ENCODE measurements at places on chromosomes 4 and X.

DNA sequence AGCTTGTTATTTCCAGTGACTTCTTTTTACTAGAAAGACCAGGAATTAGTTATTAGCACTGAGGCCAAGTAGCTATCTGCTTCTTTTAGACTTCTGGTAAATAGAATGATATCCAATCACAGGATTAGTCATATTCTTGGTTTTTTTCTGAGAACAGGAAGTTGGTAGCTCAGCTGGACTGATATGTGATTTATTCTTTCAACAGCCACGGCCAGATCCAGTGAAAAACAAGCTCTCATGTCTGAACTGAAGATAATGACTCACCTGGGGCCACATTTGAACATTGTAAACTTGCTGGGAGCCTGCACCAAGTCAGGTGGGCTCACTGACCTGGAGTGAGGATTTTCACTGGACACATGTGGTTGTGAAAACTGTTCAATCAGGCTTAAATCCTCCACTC, 48.6 kb downstream of the PDGFRA start:
- no peak for DNase-seq
- peaks cover 3% of the 10 kb centered on the region for H3K27me3 ChIP-seq
- H3K36me3 ChIP-seq, result peaks cover 2% of the 10 kb centered on the region

GRCh38 chrX:13428053-13428786, 108.4 kb upstream of the ATXN3L start:
- no peak overlapping the region for H3K4me3 ChIP-seq
- no peaks in the 10 kb centered on the region for H3K27me3 ChIP-seq
- no peaks in the 10 kb centered on the region for H3K36me3 ChIP-seq
- H3K4me1 ChIP-seq, result peaks cover 11% of the 10 kb centered on the region
- peak; percentile 39 for DNase-seq
- peak overlapping the region; percentile 38 for H3K27ac ChIP-seq

- no peak overlapping the region for H3K27ac ChIP-seq
- no peaks in the 10 kb centered on the region for H3K4me1 ChIP-seq
- no peaks in the 10 kb centered on the region for H3K36me3 ChIP-seq
- peaks cover 8% of the 10 kb centered on the region for H3K27me3 ChIP-seq
- no peak for DNase-seq
- no peak overlapping the region for H3K4me3 ChIP-seq
Measured at GRCh38 chr4:146235654-146236177, 21.4 kb downstream of the REELD1 start.

DNA sequence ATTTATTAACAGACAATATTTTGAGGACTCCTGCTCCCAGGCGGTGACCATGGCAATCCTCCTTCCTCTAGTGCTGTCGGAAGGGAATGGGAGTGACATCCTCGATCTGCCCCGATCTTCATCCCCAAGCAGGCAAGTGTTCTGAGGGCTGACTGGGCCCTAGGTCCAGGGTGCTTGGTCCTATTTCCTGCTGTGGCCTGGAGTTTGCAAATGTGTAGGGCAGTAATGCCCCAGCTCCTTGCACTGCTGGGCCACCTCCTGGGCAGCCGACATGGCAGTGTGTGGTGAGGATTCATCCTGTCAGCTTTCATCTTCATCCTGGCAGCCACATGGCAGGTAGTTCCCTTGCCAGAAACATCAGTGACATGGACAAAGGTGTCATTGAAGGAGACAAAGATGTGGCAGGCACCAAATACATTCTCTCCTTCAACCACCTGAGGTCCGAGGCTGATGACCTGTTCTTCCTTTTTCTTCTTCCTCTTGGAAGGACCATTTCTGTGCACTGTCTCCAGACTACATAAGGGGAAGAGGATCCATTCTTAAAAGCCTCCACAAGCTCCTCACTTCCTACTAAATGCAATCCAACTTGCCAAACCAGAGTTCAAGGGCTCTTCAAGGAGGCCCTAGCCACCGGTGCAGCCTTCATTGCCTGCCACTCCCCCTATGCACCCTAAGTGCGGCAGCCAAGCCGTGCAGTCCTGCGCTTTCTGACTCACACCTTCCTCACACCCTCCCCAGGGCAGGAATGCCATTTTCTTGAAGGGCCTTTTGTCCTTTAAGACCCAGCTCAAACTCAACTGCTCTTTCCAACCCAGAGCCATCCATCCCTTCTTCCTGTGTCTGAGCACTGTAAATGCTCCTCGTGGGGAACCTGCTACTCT, 65.7 kb downstream of the TMEM154 start:
- H3K36me3 ChIP-seq, result no peaks in the 10 kb centered on the region
- H3K27me3 ChIP-seq, result peaks cover 19% of the 10 kb centered on the region
- no peaks in the 10 kb centered on the region for H3K4me1 ChIP-seq
- H3K27ac ChIP-seq, result no peak overlapping the region

GRCh38 chr4:174156239-174156826, 127.1 kb downstream of the FBXO8 start:
- H3K27me3 ChIP-seq, result peaks cover 22% of the 10 kb centered on the region
- H3K4me1 ChIP-seq, result no peaks in the 10 kb centered on the region
- H3K36me3 ChIP-seq, result no peaks in the 10 kb centered on the region
- no peak for DNase-seq
- no peak overlapping the region for H3K4me3 ChIP-seq
- no peak overlapping the region for H3K27ac ChIP-seq

DNA sequence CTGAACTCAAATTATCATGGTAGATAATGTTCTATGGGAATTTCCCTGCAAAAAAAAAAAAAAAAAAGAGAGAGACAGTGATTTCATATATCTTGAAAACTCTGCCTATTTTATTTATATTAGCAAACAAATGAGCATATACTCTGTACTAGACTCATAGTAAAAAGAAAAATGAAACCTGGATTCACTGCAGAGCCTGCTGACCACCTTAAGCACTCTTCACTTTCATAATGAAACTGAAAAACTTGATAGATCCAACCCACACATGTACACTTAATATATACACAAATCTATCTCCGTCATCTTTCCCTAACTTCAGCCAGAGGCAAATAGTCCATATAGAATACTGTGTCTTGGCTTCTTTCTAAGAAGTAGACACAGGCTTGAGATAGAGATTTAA, 226.1 kb upstream of the KCNIP4 start:
- no peak for DNase-seq
- no peaks in the 10 kb centered on the region for H3K36me3 ChIP-seq
- H3K4me1 ChIP-seq, result no peaks in the 10 kb centered on the region
- H3K4me3 ChIP-seq, result no peak overlapping the region
- no peaks in the 10 kb centered on the region for H3K27me3 ChIP-seq
- H3K27ac ChIP-seq, result no peak overlapping the region

DNA sequence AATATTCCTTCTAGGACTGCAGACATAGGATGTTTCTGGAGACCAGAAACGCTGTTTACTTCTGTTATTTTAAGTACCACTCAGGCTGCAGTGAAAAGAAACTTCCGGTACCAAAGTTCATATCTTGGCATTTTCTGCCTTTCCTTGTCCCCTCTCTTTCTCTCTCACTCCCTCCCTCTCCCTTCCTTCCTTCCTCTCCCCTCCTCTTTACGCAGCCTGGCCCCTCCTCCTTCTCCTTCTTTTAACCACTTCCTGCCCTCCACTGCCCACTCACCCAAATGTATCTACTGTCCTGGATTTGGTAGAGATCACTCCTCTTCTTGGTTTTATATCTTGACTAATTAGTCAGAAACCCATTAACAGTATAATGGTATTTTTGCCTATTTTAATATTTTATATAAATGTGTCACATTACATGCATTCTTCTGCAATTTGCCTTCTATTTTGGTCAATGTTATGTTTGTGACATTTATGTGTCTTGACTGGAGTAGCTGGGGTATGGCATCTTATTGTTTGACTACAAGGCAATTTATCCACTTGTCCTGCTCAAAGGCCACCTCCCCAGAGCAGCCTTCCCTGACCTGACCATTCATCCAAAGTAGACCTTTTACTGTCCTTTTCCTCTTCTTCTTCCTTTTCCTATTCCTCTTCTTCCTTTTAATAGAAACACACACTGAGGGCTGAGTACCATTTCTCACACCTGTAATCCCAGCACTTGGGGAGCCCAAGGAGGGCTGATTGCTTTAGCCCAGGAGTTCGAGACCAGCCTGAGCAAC, 56.9 kb downstream of the BCOR start:
- no peaks in the 10 kb centered on the region for H3K36me3 ChIP-seq
- no peaks in the 10 kb centered on the region for H3K27me3 ChIP-seq
- H3K4me3 ChIP-seq, result no peak overlapping the region
- H3K27ac ChIP-seq, result no peak overlapping the region

GRCh38 chr4:110867251-110867960, 244.5 kb upstream of the PITX2 start:
- no peak for DNase-seq
- H3K4me1 ChIP-seq, result no peaks in the 10 kb centered on the region
- no peak overlapping the region for H3K27ac ChIP-seq

DNA sequence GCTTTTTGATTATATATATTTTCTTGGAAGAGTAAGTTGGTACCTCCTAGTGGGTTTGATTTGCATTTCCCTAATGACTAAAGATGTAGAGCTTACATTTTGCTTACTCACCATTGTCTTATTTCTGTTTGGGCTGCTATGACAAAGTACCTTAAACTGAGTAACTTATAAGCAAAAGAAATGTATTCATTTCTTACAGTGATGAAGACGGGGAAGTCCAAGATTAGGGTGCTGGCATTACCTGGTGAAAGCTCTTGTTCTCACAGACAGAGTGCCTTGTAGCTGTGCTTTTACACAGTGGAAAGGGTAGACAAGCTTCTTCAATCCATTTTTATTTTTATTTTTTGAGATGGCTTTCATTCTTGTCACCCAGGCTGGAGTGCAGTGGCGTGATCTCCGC, 229.2 kb upstream of the AGA start:
- no peak overlapping the region for H3K27ac ChIP-seq
- no peaks in the 10 kb centered on the region for H3K36me3 ChIP-seq
- DNase-seq, result no peak
- no peaks in the 10 kb centered on the region for H3K27me3 ChIP-seq

DNA sequence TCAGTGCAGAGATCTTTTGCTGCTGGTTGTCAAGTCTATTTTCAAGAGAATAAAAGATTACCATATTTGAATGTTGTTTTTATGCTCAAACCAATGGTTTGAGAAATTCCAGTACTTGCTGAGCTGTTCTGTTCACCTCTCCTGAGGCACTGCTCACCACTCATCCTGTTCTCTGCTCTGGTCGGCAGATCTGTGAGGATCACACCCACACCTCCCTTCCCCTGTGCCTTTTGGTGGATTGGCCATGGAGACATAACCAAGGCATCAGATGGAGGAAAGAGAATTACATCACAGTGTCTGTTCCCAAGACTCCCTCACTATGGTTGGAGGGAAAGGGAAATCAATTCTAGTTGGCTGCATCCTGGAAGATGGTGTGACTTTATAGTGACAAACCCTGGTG, 391.6 kb downstream of the ARHGAP24 start:
- no peaks in the 10 kb centered on the region for H3K27me3 ChIP-seq
- H3K4me3 ChIP-seq, result no peak overlapping the region
- DNase-seq, result no peak
- no peaks in the 10 kb centered on the region for H3K36me3 ChIP-seq

DNA sequence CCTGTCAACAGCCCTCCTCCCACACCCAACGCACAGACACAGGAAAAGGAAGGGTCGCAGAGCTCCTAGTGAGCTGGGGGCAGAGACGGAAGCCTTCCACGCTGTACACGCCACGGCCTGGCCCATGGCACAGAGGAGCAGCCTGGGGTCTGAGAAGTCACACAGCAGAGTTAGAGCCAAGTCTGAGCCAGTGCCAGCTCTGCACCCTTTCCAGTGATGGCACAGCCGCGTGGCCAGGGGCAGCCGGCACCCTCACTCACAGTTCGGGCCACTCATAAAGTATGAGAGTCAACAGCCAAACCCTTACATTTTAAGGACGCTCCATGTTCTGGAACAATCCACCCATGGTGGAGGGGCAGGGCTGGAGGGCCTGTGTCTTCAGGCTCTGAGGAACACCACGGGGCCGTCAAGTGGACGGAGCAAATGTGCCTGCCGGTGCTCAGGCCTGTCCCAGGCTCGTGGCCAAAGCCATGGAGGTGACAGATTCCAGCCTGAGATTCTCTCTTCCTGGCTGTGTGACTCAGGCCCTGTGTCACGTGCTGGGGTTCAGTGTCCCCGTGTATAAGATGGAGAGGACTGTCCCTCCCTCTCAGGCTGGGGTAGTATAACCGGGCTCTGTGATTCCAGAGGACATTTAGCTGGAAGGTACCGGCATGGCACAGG, 91.2 kb downstream of the ABLIM2 start:
- no peak overlapping the region for H3K27ac ChIP-seq
- no peaks in the 10 kb centered on the region for H3K4me1 ChIP-seq
- H3K4me3 ChIP-seq, result no peak overlapping the region
- DNase-seq, result no peak
- peaks cover 3% of the 10 kb centered on the region for H3K36me3 ChIP-seq

DNA sequence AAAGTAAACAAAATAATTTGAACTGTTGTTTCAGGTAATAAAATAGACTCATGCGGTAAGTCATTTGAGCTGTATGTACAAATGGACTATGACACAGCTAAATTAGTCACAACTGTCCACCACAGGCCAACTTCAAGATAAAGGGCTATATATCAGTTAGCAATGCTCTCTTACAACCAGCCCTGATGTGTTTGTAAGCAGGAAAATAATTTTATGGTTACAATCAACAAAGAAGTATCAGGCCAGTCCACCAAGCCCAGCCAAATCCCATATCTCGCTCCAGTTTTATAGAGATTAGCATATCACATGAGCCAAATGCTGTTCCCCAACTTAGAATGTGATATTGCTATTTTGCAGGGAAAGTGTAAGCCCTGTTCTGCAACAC, 511 bp upstream of the DUSP21 start:
- H3K27ac ChIP-seq, result no peak overlapping the region
- DNase-seq, result no peak
- no peaks in the 10 kb centered on the region for H3K36me3 ChIP-seq
- H3K4me3 ChIP-seq, result no peak overlapping the region
- no peaks in the 10 kb centered on the region for H3K4me1 ChIP-seq
- H3K27me3 ChIP-seq, result no peaks in the 10 kb centered on the region

- H3K4me3 ChIP-seq, result no peak overlapping the region
- H3K27me3 ChIP-seq, result no peaks in the 10 kb centered on the region
- peaks cover 15% of the 10 kb centered on the region for H3K36me3 ChIP-seq
- H3K27ac ChIP-seq, result no peak overlapping the region
- no peaks in the 10 kb centered on the region for H3K4me1 ChIP-seq
Measured at GRCh38 chrX:72475952-72476668, 96.5 kb downstream of the HDAC8 start.

GRCh38 chr4:89957046-89957926, 62.6 kb downstream of the MMRN1 start:
- H3K36me3 ChIP-seq, result no peaks in the 10 kb centered on the region
- H3K27ac ChIP-seq, result no peak overlapping the region
- peaks cover 3% of the 10 kb centered on the region for H3K27me3 ChIP-seq
- H3K4me3 ChIP-seq, result no peak overlapping the region
- H3K4me1 ChIP-seq, result no peaks in the 10 kb centered on the region
- no peak for DNase-seq

DNA sequence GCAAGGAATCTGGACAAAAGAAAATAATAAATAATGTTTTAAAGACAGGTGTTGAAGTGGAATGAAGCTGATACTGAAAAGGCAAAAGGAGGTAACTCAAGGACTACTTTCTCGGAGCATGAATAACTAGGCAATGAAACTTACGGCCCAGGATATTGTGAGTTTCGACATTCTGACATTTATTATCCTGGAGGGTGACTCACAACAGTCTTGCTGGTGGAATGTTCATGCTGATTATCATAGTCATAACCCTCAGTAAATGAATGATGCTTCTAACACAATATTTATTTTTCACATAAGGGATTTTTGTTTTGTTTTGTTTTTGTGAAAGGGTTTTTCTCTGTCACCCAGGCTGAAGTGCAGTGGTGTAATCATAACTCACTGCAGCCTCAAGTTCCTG, 147.0 kb upstream of the HPGD start:
- no peak for DNase-seq
- no peak overlapping the region for H3K4me3 ChIP-seq
- no peaks in the 10 kb centered on the region for H3K4me1 ChIP-seq
- no peaks in the 10 kb centered on the region for H3K36me3 ChIP-seq
- no peak overlapping the region for H3K27ac ChIP-seq
- H3K27me3 ChIP-seq, result no peaks in the 10 kb centered on the region

Data from activated CD8-positive, alpha-beta memory T cell treated with anti-CD3 and anti-CD28 coated beads, Interleukin-2, amount 10 ng/mL, durations not matched to agents 7 days and 5 days (primary cell).